ENCODE measurements at places on chromosomes 7 and 10. TPM values are rescaled to one million over a fixed set of nuclear protein-coding genes. Genes with fewer than 3 reads are reported as not detected.

The SEC31B gene
- 8.5 TPM for total RNA-seq

The HOXA9 gene
- total RNA-seq = not detected

The AKR1B15 gene
- total RNA-seq = not detected

The VGF gene
- not detected for total RNA-seq

Measured in left ventricle myocardium superior (tissue), 1 donor.